ENCODE measurements at places on chromosomes 7 and 10.

DNA sequence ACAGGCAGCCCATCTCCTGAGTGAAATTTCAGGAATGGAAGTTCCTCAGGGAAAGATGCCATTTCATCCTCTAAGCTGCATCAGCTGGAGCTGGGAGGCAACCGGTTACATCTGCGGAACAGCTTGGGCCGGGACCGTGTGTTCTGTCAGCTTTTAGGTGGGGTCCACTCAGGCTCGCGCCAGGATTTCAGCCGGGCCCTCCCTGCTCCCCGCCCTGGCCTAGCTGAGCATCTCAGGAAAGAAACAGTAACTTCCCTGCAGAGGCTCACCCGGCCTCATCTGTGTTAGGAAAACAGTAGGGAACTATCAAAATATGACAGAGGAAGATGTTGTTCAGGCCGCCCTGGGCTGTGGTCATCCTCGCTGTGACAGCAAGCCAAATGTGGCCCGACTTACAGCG lies 110.4 kb downstream of the TRIL start:
- no peak for DNase-seq

- no peak for DNase-seq
Observed at GRCh38 chr7:43377196-43377960, 205.5 kb upstream of the STK17A start.

DNA sequence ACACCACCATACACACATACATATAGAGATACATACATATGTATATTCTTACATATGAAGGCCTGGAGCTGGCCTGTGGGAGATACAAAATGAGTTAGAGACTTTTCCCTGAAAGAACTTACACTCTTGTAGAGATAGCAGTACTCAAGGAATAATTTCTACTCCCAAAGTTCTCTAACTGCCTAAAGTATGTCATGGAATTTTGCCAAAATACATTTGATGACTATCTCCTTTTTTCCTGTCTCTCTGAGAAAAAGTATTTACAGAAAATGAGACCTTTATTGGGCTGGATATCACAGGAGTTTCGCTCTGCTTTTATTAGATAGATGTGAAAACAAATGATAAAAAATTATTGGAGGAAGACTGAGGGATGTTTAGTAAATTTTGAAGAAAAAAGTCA lies 220.1 kb downstream of the POU6F2 start:
- DNase-seq: no peak

DNA sequence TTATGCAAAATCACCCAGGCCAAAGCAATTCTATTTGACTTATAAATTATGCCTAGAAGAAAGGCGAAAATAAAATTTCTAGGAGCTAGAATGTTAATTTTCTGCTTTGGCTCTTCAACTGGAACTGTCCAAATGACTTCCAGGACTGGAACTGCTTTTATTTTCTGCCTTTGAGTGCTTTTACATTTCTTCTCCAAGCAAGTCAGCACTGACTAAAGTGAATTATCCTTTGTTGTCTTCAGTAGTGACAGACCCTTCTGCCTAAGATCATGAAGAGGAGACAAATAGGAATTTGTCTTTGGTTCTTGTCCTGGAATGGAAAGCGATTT lies 255.9 kb downstream of the DNAJB9 start:
- DNase-seq: no peak

DNA sequence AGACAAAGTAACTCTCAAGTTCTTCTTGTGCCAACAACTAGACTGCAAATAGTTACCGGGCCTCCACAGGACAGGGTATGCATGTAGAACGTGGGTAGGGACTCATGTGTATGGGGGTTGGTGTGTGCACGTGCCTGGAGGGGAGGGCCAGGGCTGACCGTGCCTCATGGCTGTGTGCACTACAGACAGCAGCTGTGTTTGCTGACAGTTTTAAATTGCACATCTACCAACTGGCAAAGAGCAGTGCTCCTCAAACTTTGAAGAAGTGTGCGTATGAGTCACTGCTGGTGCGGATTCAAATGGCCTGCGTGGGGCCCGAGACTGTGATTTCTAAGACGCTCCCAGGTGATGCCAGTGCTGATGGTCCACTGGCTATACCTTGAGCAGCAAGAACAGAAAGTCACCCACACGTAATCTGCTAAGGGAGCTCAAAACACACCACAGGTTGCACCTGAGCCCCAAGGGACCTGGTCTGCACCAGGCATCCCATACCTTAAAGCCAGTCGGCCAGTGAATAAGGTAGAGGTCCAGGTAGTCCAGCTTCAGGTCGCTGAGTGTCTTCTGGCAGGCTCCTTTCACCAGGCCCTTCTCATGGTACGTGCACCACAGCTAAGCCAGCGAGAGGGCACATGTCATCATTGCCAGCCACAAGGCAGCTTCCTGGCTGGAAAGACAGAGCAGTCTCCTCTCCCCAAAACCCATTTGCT lies 8.5 kb downstream of the AKR1B1 start:
- DNase-seq: no peak

- no peak for DNase-seq
Observed at GRCh38 chr10:23694921-23695824, 256.3 kb downstream of the OTUD1 start.

- no peak for DNase-seq
Observed at GRCh38 chr7:42156967-42157721, 79.9 kb downstream of the GLI3 start.

- DNase-seq: no peak
Observed at GRCh38 chr7:139703487-139704307, 74.1 kb downstream of the HIPK2 start.

- DNase-seq: no peak
Observed at GRCh38 chr10:92814790-92815189, 33.5 kb upstream of the EXOC6 start.

GRCh38 chr10:101165736-101166135 lies 34.6 kb downstream of the TLX1 start:
- peak; percentile 44 for DNase-seq

GRCh38 chr10:22657024-22657423 lies 57.4 kb downstream of the PIP4K2A start:
- no peak for DNase-seq

DNA sequence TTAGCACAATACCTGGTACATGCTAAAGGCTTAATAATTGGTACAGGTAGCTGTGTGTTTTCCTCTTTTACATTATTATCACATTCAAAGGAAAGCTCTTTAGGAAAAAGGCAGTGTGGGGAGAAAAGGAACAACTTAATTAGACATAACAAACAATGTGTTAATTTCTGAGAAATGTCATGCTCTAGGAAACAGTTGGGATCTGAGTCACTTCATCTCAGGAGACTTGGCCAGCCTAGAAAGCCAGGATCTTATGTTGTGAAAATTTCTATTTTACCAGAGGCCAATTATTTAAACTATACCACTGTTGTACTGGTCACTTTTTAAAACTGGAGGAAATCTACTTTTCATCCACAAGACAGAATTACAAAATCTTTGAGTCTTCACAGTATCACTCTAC lies 39.6 kb downstream of the ARMH3 start:
- no peak for DNase-seq

- no peak for DNase-seq
Observed at GRCh38 chr7:10128748-10129147, 844.9 kb upstream of the PHF14 start.

DNA sequence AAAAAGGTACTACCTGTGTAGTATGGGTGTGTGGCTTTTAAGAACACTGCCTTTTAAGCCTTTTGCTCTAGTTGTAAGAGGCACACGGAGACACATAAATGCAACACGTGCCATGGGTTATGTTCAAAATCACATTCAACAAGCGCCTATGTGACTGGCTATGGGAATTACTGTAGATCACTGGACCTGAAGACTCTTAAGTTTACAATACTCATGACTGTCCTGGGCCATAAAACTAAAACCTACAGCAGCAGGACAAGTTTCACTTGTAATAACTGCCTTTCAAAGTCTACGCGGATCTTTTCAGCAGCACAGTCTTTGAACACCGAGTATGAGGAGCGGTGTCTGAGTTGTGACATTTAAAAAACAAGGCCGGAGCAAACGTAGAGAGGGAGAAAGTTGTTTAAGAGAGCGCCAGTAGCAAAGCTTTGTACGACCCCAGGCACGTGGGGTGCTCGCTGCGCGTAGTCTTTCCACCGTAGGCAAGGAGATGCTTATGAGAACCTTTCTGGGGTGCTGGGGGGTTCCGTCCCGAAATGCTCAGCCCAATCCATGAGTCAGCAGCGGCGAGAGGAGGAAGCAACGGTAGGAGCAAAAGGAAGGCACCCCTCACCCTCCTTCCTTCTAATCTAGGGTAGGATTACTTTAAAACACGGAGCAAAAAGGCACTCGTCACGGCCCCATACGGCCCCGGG lies 662 bp downstream of the DNAJC2 start:
- DNase-seq: peak; percentile 45

DNA sequence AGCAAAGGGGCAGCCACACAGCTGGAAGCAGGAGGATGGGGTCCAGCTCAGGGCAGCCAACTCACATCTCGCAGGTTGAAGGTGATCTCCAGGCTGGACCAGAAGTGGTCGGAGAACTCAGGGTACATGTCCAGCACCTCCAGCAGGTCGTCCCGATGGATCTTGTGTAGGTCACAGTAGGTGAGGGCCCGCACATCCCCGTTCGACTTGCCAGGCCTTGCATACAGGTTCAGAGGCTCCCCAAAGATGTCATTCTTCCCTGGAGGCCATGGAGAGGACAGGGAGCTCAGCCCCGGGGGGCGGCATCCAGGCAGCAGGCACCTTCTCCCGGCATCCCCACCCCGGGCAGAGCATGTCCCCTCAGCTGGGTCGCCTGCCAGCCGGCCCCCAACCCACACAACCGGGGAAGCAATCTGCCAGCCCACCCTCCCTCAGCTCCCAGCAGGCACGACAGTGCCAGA lies 29.3 kb downstream of the KCNH2 start:
- DNase-seq: no peak

- no peak for DNase-seq
Observed at GRCh38 chr7:154431045-154431444, 378.8 kb downstream of the DPP6 start.

DNA sequence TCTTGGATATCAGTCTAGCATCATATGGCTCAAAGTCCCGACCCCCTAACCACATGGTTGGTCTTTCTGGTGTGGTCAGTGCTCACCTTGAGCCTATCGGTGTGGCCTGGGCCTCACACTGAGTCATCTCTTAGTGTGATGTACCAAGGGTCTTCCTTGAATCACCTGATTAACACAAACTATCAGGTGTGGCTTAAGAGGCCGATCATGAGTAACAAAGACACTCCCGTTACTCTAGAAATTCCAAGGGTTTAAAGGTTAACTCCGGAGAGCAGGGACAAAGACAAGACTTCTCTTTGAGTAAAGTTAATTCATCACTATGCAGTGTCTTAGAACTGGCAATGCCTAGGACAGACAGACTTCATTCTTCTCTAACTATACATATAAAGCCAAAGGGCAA lies 52.3 kb upstream of the ARMC3 start:
- DNase-seq: no peak

DNA sequence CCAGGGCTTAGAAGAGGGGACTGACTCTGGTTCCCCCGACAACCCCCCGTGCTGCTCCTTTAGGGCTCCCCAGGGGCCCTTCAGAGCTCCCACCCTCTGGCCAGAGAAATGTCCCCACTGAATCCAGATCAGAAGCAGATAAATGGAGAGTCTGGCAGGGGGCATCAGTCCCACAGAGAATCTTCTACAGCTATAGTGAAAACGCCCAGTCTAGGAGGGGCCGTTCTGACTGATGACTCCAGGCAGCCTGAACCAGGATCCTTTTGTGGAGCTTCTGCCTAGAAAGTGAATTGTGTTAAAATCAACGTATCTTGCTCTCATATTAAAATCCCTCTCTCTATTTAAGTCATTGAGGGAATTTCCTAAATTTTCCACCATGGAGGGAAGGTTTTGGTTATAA lies 471.4 kb downstream of the LRMDA start:
- DNase-seq: no peak

GRCh38 chr7:36372156-36372555 lies 17.5 kb upstream of the ANLN start:
- DNase-seq: peak; percentile 46
